Activated T-helper 1 cell treated with anti-CD3 and anti-CD28 coated beads, Interleukin-2, amount 50 U/mL, for 16 hours (primary cell): ENCODE measurements at places on chromosomes 7 and 10.

DNA sequence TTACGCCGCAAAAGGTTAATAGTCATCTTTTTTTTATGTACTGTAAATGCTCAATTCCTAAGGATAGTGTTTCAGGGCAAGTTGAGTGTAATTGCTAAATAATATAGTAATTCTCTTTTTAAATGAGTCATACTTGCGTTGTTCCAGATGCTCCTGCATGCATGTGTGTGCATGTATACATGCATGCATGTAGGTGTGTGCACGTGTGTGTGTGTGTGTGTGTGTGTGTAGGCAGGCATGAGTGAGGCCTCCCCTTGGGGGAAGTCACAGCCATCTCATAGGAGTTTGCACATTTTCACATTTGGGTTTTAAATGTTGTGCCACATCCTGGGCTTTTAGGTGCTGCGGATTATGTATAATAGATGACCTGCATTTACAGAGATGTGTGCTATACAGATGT lies 1095.8 kb downstream of the KCNMA1 start:
- no peak for DNase-seq

DNA sequence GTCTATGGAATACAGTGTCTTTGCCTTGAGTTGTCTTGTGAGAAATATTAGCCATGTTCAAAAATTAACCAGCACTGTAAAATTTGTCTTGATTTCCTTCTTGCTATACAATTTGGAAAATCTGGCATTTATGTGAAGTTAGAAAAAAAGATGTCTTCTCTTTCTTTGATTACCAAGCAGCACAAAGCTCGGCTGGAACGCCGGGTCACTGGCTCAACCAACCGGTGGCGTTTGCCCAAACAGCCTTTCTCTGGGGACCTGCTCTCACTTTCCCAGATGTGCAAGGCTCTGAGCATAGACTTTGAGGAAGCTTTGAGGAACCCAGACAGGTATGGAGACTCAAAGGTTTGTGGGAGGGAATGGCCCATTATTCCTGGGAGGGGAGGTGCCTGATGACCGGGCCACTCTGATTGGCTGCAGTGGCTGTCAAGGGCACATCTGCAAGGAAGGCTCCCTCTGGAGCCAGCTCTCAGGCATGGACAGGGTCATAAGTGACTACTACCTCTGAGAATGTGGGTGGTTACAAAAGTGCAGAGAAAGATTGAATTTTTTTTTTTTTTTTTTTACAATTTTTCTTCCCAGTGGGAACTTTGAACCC lies 5.6 kb downstream of the BTBD16 start:
- no peak for DNase-seq

DNA sequence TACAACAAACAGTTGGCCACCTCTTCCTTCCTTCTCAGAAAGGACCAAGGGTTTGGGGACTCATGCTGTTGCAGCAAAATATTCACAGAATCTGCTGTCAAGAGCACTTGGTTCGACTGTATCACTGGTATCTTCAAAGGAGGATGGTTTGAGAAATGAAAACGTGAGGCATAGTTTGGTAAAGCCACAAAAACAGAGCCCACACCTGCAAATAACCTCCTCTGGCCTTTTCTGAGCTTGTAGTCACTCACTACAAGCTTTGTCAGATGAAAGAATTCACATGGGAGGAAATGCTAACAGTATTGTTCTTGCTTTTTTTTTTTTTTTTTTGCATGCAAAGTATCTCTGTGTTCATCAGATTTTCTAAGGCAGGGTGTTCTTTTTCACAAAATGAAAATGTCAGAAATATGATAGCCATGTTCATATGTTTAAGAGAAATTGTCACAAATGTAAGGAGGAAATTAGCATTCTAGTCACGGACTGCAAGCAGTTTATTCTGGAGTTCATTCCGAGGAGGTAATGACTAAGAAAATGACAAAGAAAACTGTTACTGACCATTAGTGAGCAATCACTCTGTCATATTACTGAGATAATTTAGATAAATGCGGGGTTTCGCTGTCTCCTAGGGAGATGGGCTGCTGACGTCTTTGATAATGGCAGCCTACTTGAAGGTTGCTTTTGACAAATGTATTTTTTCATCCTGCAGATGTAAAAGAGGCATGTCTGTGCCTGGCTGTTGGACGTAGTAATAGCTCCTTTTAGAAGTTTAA lies 117.8 kb upstream of the MYO3A start:
- no peak for DNase-seq

DNA sequence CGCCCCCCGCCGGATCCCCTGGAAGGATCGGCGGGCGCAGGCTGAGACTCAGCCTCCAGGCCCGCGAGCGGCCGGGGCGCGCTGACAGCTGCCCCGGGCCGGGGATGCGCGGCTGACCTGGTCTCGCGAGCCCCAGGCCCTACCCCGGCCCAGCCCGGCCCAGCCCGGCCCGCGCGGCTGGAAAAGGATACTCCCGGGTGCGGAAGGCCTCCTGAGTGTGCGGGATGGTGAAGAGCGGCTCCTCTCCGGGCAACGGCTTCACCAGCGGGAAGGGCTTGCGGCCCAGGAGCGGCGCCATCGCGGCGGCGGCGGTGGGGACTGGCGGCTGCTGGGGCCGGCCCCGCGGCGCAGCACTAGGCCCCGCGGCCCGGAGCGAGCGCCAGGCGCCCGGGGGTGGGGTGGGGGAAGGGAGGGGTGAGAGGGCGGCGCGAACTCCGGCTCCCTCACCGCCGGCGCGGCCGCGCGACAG lies 423 bp downstream of the BAZ1B start:
- no peak for DNase-seq

GRCh38 chr10:101666083-101666482 lies 28.9 kb downstream of the FBXW4 start:
- DNase-seq: no peak

- no peak for DNase-seq
Observed at GRCh38 chr7:100568176-100568895, 5.4 kb downstream of the SAP25 start.

DNA sequence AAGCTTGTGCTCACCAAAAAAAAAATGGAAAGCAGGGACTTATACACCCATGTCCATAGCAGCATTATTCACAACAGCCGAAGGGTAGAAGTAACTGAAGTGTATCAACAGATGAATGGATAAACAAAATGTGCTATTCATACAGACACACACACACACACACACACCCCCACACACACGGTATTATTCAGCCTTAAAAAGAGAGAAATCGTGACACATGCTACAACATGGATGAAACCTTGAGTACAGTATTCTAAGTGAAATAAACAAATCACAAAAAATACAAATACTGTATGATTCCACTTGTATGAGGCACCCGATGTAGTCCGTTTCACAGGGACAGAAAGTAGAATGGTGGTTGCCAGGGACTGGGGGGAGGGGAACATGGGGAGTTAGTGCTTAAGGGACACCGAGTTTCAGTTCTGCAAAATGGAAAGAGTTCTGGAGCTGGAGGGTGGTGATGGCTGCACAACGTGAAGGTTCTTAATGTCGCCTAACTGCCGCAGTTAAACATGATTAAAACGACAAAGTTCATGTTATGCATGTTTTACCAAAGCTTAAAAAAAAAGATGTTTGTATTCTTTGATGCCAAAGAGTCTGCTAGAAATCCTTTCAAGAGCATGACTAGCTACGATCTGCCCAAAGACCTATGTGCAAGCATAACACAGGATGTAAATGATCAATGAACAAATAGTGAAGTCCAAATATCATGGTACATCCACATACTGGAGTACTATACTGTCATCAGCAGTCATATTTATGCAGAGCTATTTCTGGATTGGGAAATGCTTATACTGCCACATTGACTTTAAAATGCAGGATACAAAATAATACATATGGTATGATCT lies 7.2 kb downstream of the TNS3 start:
- no peak for DNase-seq

GRCh38 chr10:56135828-56136227 lies 225.2 kb downstream of the ZWINT start:
- DNase-seq: no peak

DNA sequence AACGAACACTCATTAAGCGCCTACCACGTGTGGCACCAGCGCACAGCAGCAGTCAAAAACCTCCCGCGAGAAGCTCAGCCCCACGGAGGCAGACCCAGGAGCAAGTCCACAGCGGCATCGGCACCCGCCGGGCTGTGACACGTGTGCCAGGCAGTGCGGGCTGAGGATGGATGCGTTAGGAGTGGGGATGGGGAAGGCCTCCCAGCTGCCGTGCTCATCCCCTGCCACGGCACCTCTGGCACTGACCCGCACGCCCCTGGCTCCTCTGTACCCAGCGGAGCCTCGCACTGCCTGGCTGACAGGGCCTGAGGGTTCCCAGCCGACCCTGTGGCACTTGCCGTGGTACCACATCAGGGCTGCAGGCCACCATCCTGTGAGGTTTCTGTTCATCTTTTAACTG lies 16.8 kb downstream of the CFAP46 start:
- no peak for DNase-seq

DNA sequence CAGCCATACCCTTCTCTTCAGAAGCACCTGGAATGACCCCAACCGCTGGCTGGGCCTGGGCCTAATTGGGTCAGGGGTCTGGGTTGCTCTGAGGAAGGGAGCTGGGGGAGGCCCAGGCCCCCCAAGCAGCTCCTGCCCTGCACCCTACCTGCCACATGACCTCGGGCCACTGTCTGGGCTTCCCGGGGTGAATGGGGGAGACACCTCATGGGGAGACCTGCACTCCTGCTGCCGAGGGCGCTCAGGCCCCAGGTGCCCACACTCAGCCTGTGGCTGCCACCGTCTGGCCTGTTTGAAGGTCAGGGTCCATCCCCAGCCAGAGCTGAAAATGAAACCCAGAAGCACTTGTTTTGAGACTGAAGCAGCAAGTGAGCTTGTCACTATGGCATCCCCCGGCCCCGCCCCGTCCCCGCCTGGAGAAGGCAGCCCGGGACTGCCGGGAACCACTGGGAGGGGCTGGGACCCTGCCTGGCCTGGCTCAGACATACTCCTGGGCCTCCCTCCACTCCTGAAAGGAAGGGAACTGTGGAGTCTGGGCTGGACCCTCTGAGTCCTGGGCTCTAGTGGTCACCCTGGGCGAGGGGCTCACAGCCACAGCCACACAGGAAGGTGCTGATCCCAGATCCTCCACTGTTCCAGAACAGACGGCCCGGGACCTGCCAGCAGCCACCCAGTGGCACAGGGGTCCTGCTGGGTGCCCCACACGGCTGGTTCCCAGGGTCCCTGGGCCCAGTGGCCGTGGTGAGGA lies 7.4 kb upstream of the MICALL2 start:
- no peak for DNase-seq

GRCh38 chr7:31747553-31747952 lies 60.5 kb downstream of the PPP1R17 start:
- no peak for DNase-seq

DNA sequence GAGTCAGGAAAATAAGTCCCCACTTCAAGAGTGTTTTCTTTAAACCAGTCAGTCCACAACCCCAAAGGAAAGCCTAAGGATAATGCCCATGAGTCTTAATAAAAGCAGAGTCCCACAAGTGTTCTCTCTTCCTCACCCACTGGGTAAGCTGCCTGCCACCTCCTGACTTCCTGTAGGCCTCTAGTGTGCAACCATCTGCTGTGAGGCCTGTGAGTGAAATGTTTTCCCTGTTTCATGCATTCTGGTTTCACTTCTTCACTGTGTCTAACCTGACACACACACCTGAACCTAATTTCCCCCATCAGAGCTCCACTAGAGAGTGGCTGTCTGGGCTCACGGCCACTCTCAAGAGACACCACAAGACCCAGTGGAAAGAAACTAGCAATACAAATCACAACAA lies 38.9 kb upstream of the GDF10 start:
- no peak for DNase-seq

GRCh38 chr10:4306871-4307270 lies 519.1 kb upstream of the AKR1E2 start:
- no peak for DNase-seq

DNA sequence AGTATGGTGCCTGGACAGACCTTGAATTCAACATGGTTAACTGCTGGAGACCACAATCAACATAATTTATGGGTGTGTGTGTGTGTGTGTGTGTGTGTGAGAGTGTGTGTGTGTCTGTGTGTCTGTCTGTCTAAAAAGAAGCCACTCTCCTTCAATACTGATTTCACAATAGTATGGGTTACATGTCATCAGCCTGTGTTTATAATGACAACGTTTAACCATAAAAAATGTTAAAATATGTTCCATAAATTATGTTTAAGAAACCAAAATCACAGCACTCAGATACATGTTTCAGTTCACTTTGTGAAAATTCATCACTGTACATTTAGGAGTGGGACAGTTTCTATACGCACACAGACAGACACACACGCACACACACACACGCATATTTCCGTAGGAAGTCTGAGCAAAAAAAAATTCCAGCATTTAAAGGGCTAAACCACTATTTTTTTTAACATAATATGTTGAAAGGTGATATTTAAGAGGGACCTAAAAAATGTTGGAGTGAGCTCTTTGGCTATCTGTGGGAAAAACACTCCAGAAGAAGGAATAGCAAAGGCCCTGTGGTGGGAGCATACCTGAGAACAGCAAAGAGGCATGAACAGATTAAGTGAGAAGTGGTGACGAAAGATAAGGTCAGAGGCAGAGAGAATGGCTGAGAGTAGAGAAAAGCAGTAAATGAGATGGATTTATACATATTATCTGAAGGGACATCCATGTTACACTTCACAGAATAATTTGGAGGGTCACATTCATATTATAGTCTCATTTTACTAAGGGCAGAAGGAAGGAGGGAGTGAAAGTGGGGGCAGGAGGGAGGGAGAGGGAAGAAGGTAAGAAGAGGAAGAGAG lies 10.9 kb downstream of the PDZD8 start:
- DNase-seq: no peak

- DNase-seq: no peak
Observed at GRCh38 chr7:140526787-140527664, 47.7 kb upstream of the MKRN1 start.

DNA sequence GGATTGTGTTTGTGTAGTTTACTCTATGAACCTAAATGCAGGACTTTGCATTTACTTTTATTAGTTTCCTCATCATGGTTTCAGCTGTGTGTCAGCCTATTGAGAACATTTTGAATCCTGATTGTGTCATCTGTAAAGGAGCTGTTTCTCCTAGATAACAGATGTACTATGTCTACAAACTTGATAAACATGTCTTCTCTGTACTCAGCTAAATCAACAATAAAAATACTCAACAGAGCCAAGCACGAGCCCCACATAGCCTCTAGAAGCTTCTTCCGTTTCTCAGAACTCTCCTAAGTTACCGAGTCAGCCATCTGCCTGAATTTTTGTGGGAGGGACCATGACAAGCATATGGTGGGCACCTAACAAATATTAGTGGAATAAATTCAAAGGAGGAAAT lies 234.7 kb downstream of the SKAP2 start:
- no peak for DNase-seq

DNA sequence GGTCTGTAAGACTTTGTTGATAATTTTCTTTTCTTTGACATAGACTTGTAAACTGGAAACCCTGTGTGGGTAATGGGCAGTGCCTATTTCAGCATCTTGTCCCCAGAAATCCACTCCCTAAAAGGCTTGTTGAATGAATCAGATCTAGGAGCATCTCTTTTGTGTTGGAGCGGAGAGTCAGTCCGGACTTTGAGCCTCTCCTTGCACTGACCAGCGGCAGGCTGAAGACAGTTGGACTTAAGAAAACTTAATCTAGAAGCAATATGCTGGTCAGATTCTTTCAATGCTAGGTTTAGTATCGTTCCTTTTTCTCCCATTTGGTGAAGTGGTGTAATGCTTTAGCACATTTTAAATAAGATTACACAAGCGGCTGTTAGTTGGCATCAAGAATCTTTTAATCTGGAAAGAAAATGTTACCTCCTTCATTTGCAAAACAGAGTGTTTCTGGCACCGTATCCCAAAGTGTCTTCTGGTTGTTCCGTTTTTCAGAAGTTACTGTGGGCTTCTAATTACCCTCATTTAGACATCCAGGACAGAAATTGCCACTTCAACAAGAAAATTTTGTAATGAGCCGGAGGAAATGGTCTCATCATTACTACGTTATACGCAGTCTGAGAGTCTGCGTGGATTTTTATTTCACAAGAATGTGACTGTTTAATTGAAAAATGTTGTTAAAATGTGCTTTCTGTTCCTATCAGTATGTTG lies 74.7 kb downstream of the CUX1 start:
- no peak for DNase-seq
